ENCODE measurements at places on chromosomes 1 and 21.
A peak's percentile ranks its signal among the peaks of the same experiment; 100 is the strongest.

GRCh38 chr1:110130113-110130591 is 17.9 kb downstream of the UBL4B start:
- DNase-seq, result no peak

DNA sequence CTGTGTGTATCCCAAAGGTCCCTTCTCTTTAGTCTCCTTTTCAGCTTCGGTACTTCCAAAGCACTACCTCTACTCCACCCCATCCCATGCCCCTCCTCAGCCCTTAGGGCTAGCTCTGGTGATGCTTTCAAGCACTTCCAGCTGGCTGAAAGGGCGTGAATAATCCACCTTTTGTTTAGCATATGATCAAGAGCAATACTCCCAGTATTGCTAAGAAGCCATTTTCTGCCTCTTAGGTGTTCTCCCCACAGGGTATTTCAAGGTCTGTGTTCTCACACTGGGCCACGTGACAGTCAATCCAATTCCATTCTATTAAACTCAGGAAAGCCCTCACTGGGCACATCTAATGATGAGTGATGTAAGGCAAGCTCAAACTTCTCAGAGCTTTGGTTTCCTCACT is 298.5 kb upstream of the PROX1 start:
- no peak for DNase-seq

DNA sequence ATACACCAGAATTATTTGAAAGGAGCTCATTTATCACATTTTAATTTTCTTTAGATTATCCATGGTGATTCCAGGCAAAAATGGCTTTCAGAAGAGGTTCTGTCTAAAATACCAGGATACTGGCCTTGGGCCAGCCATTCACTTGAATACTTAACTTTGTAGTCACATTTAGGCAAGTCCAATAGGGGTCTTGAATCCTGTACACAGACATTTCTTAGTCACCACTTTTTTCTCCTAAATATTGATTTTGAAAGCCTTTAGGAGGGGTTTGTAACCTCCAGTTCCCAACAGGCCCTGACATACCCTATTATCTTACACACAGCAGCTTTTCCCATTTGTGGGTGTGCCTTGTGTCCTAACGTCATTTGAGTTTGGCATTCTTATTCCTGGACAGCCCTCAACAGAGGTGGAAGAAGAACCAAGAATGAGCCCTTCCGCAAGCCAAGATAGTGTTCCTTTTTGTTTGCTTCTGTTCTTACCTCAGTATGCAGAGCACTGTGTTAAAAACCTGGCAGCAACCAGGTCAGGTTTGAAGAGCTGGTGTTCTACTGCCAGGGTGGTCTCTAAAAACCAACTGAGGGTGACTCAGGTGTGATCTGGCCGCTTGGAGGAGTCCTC is 19.5 kb downstream of the MAP3K7CL start:
- DNase-seq, result no peak

GRCh38 chr1:27071049-27071416 is 58.4 kb upstream of the TENT5B start:
- DNase-seq, result no peak

GRCh38 chr1:166353213-166353612 is 186.4 kb upstream of the FAM78B start:
- DNase-seq, result no peak

DNA sequence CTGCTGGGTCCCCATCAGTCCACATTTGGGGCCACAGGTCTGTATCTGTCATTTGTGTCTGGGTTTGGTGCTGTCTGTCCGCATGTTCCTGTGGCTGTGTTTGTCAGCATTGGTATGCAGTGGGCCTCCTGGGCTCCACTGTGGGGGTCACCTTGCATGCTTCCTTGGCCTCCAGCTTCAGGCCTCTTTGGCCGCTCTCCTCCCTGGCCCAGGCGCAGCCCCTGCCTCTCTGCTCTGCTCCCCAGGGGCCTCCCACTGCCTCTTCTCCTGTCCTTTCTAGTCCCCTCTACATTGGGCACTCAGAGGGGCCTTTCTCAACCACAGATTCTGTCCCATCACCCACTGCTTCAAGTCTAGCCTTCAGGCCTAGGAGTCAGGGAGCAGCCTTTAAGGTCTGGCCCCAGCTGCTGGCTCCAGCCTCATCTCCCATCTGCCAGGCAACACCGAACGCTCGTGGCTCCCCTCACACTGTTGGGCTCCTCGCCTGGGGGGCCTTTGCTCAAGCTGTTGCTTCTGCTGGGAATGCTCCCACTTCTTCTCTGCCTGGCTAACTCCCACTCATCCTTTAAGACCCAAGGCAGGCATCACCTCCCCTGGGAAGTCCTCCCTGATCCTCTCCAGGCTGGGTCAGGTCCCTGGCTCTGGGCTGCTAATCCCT is 14.6 kb downstream of the ZNF362 start:
- DNase-seq, result no peak

GRCh38 chr21:44702111-44702972 is 5.4 kb downstream of the KRTAP10-12 start:
- DNase-seq, result no peak

DNA sequence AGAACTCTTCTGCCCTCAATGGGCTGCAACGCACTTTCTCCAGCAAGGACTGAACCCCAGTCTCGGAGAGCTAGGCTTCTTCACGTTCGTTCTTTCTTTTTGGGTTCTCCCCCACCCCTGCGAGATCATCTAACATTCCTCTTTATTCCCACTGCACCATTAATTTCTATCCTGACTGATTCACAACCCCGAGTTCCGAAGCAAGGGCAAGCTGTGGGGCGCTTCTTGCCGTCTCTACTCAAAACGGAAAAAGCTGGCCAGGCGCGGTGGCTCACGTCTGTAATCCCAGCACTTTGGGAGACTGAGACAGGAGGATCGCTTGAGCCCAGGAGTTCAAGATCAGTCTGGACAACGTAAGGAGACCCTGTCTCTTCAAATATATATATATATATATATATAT is 37.4 kb upstream of the BTG2 start:
- no peak for DNase-seq

DNA sequence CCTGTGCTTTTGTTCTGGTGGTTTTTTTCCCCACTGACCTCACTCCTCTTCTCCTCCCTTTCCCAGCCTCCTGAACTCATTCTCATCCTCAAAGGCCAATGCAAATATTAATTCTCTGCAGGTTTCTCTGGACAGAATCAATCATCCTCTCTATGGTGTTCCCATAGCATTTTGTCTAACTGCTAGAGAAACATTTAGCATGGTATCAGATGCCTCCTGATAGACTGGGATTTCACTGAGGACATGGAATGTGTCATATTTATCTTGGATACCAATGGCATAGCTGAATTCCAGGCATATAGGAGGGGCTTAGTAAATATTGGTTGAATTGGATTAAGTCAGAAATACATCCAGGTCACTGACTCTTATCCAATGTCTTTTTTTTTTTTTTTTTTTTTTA is 46.1 kb upstream of the SRP9 start:
- no peak for DNase-seq

DNA sequence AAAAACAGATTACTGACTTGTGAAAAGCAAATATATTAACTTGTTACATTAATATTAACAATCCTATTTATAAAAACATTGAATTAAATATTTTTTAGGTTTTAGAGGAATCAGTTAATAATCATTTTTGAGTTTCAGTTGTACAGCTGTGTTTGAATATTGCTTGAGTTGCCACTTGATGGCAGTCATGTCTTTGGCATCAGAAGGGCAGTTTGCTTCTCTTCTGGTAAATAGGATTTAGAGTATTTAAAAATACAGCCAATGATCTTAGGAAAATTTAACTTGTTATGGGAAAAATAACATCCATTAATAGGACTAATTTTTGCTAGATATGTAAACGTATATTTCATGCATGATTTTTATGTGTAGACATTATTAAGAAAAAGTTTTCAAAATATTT is 234.1 kb downstream of the NCAM2 start:
- DNase-seq, result no peak

- DNase-seq, result no peak
Observed at GRCh38 chr1:147287133-147287865, 44.8 kb downstream of the CHD1L start.

DNA sequence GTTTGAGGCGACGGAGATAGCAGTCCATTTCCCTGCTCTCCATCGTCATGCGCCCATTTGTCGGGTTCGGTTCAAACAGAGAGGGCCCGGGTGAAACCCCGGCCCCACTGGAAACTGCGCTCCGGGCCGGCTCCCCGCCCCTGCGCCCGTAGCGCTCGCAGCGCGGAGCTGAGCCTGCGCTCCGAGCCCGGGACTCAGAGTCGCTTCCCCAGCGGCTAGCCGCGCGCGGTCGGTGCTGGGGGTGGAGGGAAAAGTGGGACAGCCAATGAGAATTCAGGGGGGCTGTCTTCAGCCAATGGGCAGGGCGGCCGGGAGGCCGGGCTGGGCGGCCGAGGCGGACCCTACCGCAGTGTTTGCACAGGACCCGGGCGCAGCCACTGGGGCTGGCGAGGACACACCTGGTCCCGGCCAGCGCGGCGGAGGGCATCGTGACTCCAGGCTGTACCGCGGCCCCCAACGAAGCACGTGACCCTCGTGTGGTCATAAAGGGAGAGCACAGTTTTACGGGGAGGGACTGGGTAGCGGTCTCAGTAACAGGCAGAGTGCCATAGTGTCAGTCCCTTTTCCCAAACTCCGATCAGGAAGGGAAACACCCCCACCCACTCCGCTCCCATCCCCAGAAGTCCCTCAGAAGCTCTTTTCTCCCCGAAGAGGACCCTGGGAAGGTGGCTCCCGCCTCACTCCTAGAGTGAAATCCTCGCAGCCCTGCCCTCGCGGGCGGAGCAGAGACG is at the start of gene INKA2:
Gene INKA2 (minus strand): TSS at position 202 of the 731 bp plus-strand sequence. CDS start 153 bp downstream, at position 49.
- peak; percentile 83 for DNase-seq

GRCh38 chr1:12406211-12407021 is 176.6 kb downstream of the VPS13D start:
- no peak for DNase-seq

GRCh38 chr1:209822706-209823105 is 5.1 kb upstream of the UTP25 start:
- DNase-seq, result no peak

DNA sequence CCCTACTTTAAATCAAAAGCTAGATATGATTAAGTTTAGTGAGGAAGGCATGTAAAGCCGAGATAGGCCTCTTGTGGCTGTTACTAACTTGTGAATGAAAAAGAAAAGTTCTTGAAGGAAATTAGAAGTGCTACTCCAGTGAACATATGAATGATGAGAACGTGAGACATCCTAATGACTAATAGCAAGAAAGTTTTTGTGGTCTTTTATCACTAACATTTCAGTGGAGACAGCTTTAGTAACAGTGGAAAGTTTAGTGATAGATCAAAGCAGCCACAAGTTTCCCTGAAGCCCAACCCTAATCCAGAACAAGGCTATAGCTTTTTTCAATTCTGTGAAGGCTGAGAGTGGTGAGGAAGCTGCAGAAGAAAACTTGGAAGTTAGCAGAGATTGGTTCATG is 73.6 kb upstream of the LRRC8B start:
- no peak for DNase-seq

GRCh38 chr1:234976861-234977680 is 151.6 kb downstream of the TOMM20 start:
- no peak for DNase-seq

DNA sequence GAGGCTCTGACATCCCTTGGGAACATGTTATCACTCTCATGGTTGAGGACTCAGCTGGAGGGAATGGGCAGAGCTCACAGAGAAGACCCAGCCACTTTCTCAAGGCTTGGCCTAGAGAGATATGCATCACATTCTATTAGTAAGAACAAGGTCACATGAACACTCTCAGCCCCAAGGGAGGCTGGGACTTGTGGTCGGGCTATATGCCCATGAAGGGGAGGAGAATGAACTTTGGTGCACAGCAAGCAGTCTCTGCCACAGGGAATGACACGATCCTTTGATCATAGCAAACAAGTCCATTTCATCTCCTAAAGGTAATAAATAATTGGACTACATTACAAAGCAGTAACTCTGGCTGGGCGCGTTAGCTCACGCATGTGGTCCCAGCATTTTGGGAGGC is 105.7 kb downstream of the SYF2 start:
- no peak for DNase-seq

GRCh38 chr1:201718346-201719202 is 110.4 kb upstream of the IPO9 start:
- no peak for DNase-seq

- DNase-seq, result no peak
Observed at GRCh38 chr1:109498161-109498801, 4.4 kb downstream of the CYB561D1 start.

- DNase-seq, result no peak
Observed at GRCh38 chr21:38244885-38245869, 11.6 kb upstream of the KCNJ15 start.

DNA sequence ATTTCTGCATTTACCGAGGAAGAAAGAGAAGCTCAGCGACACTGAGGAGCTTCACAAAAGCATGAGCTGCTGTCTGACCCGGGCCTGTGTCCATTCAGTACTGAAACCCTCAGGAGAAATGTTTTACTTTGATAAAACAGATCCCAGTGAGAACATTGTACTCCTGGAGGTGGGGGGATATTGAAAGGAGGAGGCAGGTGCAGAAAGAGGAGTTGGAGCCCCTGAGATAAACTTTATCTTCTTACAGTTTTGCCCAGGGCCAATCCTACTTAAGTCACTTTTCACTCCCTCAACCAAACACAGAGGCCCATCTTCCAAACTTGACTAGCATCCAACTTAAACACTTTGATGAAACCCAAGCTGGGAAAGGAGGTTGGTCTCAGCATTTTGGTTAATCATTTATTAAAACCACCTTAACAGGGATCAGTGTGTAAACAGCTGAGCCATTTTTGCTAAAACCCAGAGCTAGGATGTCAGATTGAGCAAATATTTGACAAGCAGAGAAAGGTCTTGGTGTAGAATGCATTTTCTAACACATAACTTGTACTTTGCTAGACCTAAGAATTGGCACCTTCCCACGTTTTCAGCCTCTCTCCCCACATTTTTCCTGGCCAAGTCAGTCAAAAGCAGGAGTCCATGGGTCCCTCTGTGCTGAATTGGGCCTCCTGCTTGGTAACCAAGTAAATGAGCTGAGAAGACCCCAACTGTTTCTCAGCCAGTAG is 32.5 kb upstream of the SARS1 start:
- DNase-seq, result no peak

DNA sequence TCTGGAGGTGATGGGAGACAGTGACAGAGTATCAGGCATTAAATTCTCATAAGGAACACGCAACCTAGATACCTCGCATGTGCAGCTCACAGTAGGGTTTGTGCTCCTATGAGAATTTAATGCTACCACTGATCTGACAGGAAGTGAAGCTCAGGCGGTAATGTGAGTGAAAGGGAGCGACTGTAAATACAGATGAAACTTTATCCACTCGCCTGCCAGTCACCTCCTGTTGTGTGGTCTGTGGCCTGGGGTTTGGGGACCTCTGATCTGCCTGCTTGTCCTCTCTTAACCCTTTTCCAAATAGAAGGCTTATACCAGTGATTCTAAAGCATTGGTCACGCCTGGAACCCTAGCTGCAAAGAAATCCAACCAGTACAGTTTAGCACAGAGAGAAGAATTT is 15.3 kb downstream of the GABPA start:
- no peak for DNase-seq

- no peak for DNase-seq
Observed at GRCh38 chr1:61337981-61338848, 255.9 kb downstream of the NFIA start.

GRCh38 chr1:178639326-178639725 is 85.7 kb upstream of the RALGPS2 start:
- DNase-seq, result no peak

DNA sequence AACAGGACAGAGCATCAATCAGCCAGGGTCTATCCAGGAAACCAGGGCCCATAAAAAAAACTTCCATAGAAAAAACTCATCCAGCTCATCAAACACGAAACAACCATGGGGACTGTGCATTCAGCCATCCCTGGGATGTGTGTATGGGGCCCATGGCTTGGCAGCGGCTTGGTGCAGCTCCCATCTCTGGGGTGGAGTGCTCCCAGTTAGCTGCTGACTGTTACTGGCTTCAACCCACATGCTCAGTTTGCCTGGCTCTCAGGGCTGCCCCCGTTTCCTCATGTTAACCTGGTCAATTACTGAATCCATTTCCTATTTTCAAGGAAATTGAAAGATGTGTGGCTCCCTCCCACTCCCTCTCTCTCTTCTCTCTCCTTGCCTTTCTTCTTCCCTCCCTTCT is 37.3 kb upstream of the STUM start:
- no peak for DNase-seq

Data from GM12892 (cell line).